Activated CD8-positive, alpha-beta memory T cell treated with anti-CD3 and anti-CD28 coated beads, Interleukin-2, amount 50 U/mL, for 4 hours (primary cell): ENCODE measurements at places on chromosomes 5 and 9.
A peak's percentile ranks its signal among the peaks of the same experiment; 100 is the strongest.

- no peak for DNase-seq
Observed at GRCh38 chr9:112035166-112035826, 138.7 kb downstream of the UGCG start.

- DNase-seq, result no peak
Observed at GRCh38 chr9:108254236-108254635, 601.5 kb downstream of the ACTL7B start.

- peak; percentile 24 for DNase-seq
Observed at GRCh38 chr9:86098824-86099700, at the start of gene GOLM1. Gene GOLM1, minus strand, starts transcription at chr9:86099558. Its CDS starts 20,238 bp downstream, at chr9:86079320.

- no peak for DNase-seq
Observed at GRCh38 chr9:35102465-35102768, 514 bp downstream of the STOML2 start.

DNA sequence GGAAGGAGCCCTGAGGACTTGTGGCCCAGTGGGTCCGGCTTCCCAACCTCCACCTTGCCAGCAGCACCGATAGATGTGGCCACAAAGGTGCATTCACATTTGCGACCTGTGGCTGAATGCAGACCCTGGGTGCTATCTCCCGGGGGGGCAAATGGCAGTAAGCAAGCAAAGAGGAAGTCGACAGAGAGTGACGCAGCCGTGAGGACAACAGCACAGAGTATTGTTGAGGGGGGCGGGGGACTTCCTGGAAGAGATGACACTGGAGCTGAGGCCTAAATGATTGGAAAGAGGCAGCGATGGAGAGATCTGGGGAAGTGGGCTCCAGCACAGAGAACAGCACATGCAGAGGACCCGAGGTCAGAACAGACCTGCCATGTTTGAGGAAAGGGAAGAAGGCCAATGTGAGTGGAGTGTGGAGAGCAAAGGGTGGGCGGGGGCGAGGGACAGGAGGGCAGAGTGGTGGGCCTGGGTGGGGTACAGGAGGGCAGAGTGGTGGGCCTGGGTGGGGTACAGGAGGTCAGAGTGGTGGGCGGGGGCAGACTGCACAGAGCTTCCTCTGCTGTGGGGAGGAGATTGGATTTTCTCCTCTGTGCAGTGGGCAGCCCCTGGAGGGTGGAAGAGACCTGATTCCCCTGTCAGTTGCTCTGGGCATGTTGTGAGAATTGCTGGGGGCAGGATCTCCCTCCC, 42.6 kb downstream of the ADAMTS2 start:
- DNase-seq, result no peak

- no peak for DNase-seq
Observed at GRCh38 chr5:116176121-116176520, 91.3 kb downstream of the COMMD10 start.

GRCh38 chr9:114033397-114034103, 44.5 kb downstream of the AMBP start:
- no peak for DNase-seq

DNA sequence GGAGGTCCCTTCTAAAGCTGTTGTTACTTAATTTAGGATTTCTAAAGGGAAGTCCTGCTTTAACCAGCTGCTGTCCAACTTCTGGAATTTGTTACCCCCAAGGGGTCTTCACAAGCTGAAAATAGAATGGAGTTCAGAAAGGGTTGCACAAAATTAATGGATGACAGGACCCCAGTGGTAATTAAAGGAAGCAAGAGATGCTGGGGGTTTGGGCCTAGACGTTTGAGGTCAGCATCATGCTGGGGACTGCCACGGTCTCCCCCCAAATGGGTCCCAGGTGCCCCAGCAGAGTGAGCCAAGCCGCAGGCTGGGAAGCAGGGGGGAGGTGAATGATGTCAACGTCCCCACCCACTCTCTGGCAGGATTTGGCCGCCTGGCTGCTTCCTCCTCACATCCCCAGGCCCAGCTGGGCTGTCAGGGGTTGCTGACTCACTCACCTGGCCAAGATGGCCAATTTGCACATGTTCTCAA, 97.5 kb upstream of the ARAP3 start:
- no peak for DNase-seq

GRCh38 chr9:91418215-91418610, 5.4 kb downstream of the NFIL3 start:
- DNase-seq, result no peak

GRCh38 chr5:160133071-160133917, 14.0 kb upstream of the PWWP2A start:
- DNase-seq, result no peak

- no peak for DNase-seq
Observed at GRCh38 chr5:42991404-42992087, 48.6 kb downstream of the ANXA2R start.

GRCh38 chr5:135913713-135914626, 18.3 kb upstream of the IL9 start:
- no peak for DNase-seq

- no peak for DNase-seq
Observed at GRCh38 chr9:83432104-83432627, 106.0 kb downstream of the FRMD3 start.

DNA sequence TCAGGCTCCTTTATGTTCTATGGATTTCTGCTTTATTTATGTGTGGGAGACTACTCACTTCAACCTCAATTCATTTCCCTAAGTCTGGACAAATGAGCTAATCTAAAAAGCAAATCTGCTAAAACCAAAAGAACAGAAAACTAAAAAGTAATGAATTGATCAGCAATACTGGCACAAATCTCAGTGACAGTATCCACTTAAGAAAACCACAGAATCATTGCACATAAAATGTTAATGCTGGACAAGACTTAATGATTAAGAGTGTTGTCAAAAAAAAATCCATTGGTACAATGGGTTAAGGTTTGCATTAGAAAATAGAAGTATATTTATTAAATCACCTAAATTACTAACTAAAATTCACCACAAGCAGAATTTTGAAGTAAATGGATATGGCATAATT, 147.6 kb downstream of the EDIL3 start:
- DNase-seq, result no peak

DNA sequence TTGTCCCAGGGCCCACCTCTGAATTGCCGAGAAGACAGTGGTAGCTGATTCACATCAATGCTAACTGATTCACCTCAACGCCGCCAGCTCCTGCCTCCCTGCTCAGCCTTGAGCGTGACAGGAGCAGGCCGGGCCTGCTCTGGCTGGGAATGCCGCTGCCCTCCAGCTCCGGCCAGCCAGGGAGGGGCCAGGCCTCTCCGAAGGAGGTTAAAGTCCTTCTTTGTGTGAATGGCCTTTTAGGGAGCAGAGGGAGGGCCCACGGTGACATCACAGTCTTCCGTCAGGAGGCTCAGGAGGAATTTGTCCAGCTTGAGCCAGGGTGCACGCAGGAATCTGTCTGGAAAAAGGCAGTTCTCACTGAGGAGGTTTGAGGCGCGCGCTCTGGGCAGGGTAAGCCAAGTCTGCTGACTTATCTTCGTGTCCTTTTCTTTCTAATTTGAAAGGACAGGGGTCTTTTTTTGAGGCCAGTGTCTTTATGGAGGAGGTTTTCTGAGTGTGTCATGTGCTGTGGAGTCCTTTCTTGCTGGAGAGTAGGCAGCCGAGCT, 82.7 kb downstream of the C9orf152 start:
- no peak for DNase-seq

DNA sequence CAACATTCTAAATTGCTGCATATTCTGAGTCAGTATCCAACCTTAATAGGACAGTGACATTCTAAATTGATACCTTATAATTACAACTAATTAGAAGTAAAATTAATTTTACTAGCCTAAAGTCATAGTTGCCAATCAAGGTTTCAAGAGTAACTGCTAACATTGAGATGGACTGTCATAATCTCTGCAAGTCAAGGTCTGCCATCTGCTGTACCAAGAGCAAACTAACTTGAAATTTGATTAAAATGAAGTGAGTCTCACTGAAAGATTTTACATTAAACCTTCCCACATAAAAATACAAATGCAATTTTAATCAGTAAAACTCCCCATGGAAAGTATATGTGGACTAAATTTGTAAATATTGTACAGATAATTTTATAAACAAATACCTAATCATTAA, 235.3 kb downstream of the PRDM9 start:
- no peak for DNase-seq

GRCh38 chr5:135445306-135445985, 1.7 kb downstream of the DCANP1 start:
- DNase-seq, result no peak

GRCh38 chr9:125435776-125436612, 174.4 kb downstream of the GAPVD1 start:
- no peak for DNase-seq

DNA sequence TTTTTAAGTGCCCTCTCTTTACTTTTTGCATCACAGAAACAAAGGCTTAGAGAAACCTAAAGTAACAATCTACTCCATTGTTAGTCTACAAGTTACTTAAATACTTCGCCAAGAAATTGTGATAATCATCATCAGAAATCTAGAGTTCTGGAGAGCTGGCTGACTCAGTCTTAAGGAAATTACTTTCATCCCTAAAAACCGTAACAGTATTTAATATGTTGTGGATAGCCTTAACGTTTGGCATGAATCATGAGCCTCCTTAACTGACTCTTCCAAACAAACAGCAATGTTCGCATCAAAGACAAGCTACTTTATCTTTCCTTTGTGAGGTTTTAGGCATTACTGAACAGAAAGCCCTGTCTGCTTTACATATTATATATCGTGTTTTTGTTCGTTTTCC, 128.7 kb downstream of the NIPBL start:
- no peak for DNase-seq

GRCh38 chr9:91371894-91372293, 10.2 kb upstream of the AUH start:
- no peak for DNase-seq

DNA sequence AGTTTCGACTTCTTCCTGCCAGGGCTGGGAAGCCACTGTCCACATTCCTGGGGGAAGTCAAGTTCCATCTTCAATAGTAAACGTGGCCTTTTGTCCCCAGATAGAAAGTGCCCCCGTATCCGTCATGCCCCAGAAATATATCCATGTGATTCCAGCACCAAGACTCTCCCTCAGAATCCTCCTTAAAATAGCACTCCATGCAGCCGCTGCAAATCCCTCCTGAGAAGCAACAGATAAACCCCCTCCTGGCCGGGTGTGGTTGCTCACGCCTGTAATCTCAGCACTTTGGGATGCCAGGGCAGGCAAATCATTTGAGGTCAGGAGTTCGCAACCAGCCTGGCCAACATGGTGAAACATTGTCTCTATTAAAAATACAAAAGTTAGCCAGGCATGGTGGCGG, 126.1 kb downstream of the OLFM1 start:
- no peak for DNase-seq

GRCh38 chr5:169561893-169562292, 21.7 kb upstream of the SPDL1 start:
- DNase-seq, result no peak

DNA sequence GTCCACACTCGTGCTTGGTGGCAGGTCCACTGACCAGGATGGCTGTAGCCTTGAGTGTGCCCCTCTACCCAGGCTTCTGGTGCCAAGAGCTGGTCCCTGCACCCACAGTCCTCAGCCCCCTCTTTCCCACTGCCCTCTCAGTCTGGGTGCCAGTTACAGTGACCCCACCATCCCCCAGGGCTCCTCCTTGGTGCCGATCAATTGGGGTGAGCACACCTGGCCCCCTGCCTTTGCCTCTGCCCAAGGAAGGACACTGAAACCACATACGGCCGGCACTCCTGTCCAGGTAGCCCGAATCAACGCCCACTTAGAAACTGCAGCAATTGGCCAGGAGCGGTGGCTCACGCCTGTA, 18.5 kb upstream of the QRFP start:
- no peak for DNase-seq

DNA sequence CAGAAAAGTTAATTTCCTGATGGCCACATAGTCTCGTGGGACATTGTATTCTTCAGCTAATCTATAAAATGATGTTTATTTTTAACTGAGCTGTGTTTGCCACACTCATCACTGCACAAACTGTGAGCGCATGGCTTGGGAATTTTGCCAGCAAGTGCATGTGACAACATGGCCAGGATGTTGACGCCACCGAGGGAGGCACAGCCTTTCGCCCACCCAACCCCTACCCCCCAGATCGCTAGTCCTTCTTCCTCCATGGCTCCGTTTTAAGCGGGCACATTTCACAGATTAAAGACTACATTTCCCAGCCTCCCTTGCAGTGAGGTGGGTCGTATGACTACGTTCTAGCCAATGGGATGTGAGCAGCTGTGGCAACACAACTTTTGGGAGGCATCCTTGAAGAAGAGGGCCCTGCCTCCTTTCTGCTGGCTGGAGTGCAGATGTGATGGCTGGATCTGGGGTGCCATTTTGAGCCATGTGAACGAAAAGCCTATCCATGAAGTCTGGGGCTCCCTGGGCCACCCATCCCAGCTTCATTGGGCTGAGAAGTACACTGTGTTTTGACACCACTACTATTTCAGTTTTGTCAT, 7.9 kb downstream of the NRARP start:
- no peak for DNase-seq

- no peak for DNase-seq
Observed at GRCh38 chr5:136153581-136154236, 21.1 kb downstream of the SMAD5 start.

- DNase-seq, result peak; percentile 22
Observed at GRCh38 chr5:150624334-150625163, 15.9 kb upstream of the SYNPO start.

- DNase-seq, result no peak
Observed at GRCh38 chr9:90801241-90801972, at the start of gene SYK. Gene SYK, plus strand, starts transcription at chr9:90801819. Its CDS starts 42,080 bp downstream, at chr9:90843899.

GRCh38 chr9:129944506-129945116, 98.4 kb downstream of the FNBP1 start:
- DNase-seq, result peak; percentile 27

GRCh38 chr9:27088981-27089380, 20.0 kb upstream of the TEK start:
- no peak for DNase-seq

- DNase-seq, result no peak
Observed at GRCh38 chr5:87777877-87778276, 365.1 kb upstream of the CCNH start.

- no peak for DNase-seq
Observed at GRCh38 chr5:96857454-96857853, 18.8 kb upstream of the ERAP2 start.

GRCh38 chr5:179233909-179234562, 111.2 kb downstream of the ADAMTS2 start:
- DNase-seq, result no peak

DNA sequence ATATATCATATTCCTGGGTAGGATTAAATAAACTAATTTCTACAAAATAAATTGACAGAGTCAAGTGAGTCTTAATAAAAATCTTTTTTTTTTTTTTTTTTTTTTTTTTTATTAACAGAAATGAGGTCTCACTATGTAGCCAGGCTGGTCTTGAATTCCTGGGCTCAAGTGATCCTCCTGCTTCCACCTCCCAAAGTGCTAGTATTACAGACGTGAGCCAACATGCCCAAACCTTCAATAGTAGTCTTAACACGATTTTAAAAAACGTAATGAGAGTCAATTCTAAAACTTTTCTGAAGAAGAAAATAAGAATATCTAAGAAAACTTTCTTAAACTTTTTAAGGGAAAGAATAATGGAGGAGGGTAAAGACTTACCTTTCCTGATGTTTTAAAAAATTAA, 84.2 kb downstream of the YIPF5 start:
- no peak for DNase-seq

- no peak for DNase-seq
Observed at GRCh38 chr9:90801973-90802322, 329 bp downstream of the SYK start.

GRCh38 chr9:89174291-89174690, 4.3 kb downstream of the SHC3 start:
- no peak for DNase-seq

GRCh38 chr5:77773734-77774280, 2.3 kb downstream of the TBCA start:
- no peak for DNase-seq

- DNase-seq, result no peak
Observed at GRCh38 chr9:19988281-19988680, 199.4 kb upstream of the SLC24A2 start.
